ENCODE measurements at places on chromosomes 16 and 17.

DNA sequence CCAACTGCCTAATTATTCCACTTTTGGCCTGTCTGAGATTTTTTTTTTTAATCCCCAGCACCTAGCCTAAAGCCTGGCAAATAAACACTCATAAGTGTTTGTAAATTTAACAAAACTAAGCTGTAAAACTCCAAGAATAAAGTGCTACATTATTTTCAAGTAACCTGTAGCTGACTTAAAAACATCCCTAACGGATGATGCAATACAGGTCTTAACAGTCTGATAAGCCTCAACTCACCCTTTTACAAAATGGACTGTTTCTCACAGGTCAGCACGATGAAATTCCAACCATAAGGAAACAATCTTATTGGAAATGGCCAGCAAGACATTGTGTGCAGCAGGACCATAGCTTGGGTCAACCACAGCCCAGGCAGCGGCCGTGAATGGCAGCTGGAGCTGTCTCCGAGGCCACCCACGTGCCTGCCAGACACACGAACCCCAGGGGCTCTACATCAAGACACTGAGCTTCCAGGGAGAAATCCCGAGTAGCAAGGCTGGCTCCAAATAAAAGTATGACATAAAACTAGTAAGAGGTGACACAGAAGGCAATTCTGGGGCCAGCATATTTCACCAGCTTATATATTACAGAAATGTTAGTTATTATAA lies 58.9 kb downstream of the NDEL1 start:
- DNase-seq: no peak

GRCh38 chr17:80466188-80466705 lies 10.2 kb downstream of the NPTX1 start:
- no peak for DNase-seq

- no peak for DNase-seq
These were observed 11.9 kb upstream of the HOXB2 start for GRCh38 chr17:48556576-48557401.

DNA sequence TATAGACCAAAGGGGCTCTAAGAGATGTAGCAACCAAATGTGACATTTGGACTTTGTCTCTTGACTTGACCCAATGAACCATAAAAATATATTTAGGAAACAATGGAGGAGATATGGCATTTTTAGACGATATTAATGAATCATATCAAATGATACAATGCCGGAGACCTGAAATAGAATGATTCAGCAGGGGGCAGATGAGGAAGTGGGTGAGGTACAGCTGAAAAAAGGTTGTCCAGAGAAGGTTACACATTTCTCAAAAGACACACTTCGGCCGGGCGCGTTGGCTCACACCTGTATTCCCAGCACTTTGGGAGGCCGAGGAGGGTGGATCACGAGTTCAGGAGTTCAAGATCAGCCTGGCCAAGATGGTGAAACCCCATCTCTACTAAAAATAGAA lies 16.5 kb upstream of the SNN start:
- DNase-seq: no peak

DNA sequence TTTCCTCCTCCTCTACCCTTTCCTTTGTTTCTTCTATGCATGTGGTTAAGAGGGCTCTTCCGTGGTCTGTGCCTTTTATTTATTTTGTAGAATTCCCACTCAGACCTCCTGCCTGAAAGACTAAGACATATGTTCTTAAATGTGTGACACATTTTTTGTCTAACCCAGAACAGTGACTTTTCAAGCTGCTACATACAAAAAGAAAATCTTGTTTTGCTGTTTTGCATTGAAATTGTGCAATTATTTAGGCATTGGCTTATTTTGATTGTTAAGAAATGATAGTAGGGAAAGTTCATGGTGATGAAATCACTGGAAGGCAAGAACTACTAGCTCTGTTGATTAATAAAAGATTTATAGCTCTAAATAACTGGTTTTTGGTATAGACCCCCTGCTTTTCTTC lies 76.8 kb downstream of the TUBD1 start:
- no peak for DNase-seq

GRCh38 chr16:22346483-22346882 lies 27.9 kb downstream of the CDR2 start:
- no peak for DNase-seq

DNA sequence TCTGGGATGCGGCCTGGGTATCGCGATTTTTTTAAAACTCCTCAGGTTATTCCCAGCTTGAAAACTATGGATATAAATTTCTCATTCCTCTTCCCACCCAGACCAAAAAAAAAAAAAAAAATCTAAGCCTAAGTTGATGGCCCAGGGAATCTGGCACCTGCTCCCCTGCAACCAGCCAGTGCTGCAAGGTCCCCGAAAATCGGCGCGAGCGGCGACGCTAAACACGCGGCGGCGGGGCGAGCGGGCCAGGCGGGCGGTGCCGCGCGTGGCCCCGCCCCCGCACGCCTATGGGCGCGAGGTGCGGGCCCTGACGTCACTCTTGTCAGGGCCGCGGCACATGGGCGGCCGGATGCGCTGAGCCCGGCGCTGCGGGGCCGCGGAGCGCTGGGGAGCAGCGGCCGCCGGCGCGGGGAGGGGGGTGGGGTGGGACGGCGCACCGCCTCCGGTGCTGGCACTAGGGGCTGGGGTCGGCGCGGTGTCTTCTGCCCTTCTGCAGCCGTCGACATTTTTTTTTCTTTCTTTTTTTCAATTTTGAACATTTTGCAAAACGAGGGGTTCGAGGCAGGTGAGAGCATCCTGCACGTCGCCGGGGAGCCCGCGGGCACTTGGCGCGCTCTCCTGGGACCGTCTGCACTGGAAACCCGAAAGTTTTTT lies at the start of gene HLF:
TSS of gene HLF (plus strand) at position 316 of the 654 bp plus-strand sequence. CDS start 525 bp downstream, outside the sequence.
- DNase-seq: peak; percentile 85

GRCh38 chr16:88376835-88377726 lies 5.7 kb upstream of the ZNF469 start:
- DNase-seq: no peak

Measured in GM12865 (cell line).